NCI-H1092 (cell line): ENCODE measurements at places on chromosomes 12 and 14.

GRCh38 chr14:67526676-67527459 lies 6.2 kb upstream of the PLEKHH1 start:
- peak; percentile 22 for DNase-seq

GRCh38 chr12:27705263-27705662 lies 5.4 kb upstream of the MRPS35 start:
- DNase-seq = no peak

DNA sequence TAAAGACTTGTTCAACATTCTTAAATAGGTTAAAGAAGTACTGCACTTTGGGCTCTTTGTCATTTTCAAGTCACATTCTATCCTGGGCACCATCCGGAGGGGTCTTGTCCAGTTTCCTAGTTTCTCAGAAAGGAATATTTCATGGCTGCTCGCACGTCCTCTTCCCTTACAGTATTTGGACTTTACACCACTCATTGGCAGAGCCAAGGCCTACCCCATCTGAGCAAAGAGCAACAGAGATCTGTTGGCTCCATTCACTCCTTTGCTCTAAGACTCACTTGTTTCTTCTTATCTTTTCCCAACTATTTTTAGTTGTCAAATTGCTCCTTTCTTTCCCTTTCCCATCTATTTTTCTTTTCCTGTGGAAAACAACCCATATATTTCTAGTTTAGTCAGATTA lies 118.2 kb downstream of the CRADD start:
- no peak for DNase-seq

GRCh38 chr12:44889926-44890325 lies 13.8 kb upstream of the NELL2 start:
- no peak for DNase-seq

DNA sequence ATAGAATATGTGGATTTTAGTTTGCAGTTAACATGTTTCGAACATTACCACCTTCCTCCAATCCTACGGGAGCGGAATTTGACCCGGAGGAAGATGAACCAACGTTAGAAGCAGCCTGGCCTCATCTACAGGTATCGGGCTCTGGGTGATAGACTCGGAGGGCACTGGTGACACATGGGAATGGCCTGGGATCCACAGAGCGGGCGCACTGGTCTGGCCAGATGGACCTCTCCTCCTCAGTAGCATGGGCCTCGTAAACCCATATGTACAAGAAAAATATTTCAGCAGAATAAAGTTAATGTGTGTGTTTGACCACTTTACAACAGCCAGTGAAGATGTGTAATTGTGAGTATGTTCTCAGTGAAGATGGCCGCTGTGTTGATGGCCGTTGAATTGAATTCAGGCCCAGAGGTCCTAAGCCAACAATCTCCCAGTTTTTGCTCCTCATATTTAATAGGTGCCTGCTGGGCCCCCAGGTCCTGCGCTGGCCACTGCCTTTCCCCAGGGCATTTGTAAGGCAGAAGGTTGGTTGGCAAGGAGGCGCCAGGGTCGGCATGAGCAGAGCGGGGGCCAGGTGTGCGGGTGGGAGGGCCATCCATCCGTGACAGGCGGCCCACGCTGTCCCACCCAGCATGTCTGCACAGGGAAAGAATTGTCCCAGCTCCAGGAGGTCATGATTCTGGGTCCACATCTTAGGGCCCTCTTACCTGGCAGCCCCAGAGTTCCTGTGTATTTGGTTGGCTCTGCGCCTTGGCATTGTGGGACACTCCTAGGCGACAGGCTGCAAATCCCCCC lies 82.0 kb upstream of the DYNC1H1 start:
- DNase-seq = no peak

GRCh38 chr14:31867570-31867969 lies 209.5 kb upstream of the ARHGAP5 start:
- no peak for DNase-seq

DNA sequence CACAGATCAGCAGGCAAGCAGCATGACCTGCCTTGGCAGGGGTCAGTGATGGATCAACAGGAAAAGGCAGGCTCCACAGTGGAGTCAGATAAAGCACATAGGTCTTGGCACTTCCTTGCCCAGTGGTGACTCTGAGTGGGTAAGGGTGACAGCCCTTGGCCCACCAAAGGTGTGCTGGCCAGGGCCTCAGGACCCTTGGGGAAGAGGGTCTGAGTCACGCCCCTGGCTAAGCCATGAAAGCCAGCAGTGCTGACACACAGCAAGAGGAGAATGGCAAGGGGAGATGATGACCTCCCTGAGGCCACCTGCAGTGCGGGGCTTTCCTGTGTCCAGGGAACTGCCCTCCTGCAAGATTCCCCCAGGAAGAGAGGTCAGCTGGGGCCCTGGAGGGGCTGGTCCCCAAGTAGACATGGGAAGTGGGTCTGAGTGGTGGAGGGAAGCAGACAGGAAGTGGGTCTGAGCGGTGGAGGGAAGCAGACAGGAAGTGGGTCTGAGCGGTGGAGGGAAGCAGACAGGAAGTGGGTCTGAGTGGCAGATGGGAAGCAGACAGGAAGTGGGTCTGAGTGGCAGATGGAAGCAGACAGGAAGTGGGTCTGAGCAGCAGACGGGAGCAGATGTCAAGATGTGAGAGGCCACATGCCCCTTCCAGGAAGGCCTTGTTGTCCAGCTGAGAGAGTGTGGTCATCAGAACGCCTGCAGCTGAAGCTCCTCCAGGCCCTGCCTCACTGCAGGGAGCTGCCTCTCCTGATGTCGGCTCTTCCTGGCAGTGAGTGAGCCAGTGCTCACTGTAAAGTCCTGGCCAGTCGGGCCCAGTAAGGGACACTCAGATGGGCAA lies 34.8 kb downstream of the DIO3 start:
- DNase-seq = no peak

- no peak for DNase-seq
Measured at GRCh38 chr14:42378880-42379279, 772.2 kb downstream of the LRFN5 start.

- DNase-seq = no peak
Measured at GRCh38 chr12:7723926-7724325, 12.7 kb downstream of the DPPA3 start.

DNA sequence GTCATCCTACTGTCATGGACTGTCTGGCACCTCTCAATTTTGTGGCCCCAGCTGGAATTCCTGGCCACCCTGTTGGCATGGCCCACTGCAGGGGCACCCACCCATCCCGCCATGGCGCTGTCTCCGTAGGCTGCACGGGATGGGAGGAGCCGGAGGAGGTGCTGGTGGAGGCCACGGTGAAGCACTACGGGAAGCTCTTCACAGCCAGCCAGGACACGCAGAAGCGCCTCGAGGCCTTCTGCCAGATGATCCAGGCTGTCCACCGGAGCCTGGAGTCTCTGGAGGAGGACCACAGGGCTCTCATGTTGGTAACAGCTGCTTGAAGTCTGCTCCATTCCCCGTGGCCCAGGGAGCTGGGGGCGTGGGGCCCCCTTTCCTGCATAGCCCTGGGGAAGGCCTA lies 3.9 kb downstream of the CCDC197 start:
- DNase-seq = no peak

DNA sequence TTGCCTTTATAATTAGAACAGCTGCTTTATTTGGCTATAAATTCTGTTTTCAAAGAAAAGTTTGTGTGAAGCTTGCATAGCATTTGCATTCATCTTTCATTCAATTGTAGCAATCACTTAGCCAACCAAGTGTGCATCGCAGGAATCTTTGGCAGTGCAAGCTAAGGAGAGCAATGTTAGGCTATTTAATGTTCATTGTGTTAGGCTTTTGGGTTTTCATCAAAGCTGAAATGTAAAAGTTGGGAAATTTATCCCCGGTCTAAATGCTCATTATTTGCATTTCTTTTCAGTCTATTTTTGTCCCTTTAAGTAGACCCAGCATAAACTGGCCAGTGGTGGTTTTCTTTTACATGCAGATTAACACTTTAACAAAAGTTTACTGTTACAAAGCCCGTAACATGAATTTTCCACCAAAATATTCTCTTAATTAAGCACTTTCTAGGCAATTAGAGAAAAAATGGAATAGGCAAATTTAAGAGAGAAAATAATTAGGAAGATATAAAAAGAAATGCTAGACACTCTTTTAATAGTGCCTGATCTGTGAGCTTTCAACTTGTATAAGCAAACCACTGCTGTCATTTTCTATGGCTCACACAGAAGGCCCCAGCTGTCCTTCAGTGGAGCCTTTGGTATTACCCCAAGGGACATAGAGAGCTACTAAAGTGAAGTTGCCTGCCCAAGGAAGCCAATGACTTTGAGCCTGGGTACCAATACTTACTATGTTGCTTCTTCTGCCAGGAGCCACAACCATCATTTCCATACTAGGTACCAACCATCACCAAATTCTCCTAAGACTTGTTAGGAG lies 898.9 kb upstream of the SEL1L start:
- no peak for DNase-seq

- DNase-seq = peak; percentile 87
Measured at GRCh38 chr12:78864403-78864869, at the start of gene SYT1. TSS of gene SYT1 (plus strand) at chr12:78864774.

GRCh38 chr12:47885012-47885501 lies 19.7 kb downstream of the VDR start:
- no peak for DNase-seq

GRCh38 chr12:68686262-68686594 lies 550 bp upstream of the NUP107 start:
- no peak for DNase-seq

- no peak for DNase-seq
Measured at GRCh38 chr14:26132061-26132645, 465.7 kb downstream of the NOVA1 start.

- no peak for DNase-seq
Measured at GRCh38 chr12:94498073-94498472, 38.4 kb upstream of the CEP83 start.

- no peak for DNase-seq
Measured at GRCh38 chr12:109492371-109492770, 14.9 kb downstream of the UBE3B start.

- DNase-seq = no peak
Measured at GRCh38 chr14:69252851-69253250, 7.1 kb upstream of the GALNT16 start.

DNA sequence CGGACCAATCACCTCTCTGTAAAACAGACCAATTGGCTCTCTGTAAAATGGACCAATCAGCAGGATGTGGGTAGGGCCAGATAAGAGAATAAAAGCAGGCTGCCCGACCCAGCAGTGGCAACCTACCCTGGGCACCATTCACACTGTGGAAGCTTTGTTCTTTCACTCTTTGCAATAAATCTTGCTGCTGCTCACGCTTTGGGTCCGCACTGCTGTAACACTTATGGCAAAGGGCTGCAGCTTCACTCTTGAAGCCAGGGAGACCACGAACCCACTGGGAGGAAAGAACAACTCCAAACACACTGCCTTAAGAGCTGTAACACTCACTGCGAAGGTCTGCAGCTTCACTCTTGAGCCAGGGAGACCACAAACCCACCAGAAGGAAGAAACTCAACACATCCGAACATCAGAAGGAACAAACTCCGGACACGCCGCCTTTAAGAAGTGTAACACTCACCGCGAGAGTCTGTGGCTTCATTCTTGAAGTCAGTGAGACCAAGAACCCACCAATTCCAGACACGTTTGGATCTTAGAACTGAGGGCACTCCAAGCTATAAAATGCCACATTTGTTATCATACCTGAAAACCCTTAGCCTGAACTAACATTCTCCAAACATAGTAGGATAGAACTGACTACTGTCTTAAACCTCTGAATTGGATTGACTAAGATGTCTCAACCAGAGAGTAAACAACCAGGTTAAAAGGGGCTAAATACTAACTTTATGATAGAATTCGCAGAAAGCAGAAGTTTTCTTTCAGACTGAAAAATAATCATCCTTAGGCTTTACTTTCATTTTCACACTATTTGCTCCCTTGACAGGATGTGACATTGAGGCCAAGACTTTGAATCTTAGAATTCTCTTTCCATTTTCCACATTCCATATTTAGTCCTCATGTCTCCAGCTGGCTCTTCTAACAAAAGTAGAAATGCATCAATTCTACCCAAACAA lies 33.6 kb downstream of the CDKL1 start:
- DNase-seq = no peak

DNA sequence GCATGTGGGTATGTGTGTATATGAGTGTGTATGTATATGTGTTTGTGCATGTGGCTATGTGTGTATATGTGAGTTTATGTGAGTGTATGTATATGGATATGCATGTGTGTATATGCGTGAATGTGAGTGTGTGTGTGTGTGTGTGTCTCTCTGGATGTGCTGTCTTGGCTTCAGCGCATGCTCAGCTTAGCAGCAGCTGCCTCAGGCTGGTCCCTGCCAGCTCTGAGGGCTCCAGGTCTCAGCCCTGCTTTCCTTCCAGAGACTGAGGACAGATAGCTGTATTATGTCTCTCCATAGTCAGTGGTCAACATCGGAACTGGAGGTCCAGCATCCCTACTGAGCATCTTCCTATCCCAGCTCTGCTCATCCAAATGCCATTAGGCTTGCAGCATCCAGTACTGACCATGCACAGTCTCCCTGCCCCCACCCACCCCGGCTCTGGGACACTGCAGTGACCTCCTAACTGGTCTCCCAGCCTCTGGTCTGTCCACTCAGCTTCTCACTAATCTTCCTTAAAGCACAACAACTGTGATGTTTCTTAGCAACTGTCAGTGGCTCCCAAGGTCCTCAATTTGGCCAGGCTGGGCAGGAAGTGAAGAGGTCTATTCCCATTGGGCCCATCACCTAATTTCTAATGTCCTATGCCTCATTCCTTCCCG lies 22.8 kb downstream of the FAIM2 start:
- no peak for DNase-seq

GRCh38 chr14:24436355-24437019 lies 6.1 kb downstream of the SDR39U1 start:
- DNase-seq = peak; percentile 39

GRCh38 chr12:39467432-39467870 lies 24.5 kb upstream of the KIF21A start:
- no peak for DNase-seq

- no peak for DNase-seq
Measured at GRCh38 chr14:94400422-94400841, 12.0 kb upstream of the SERPINA1 start.

GRCh38 chr12:104750061-104750460 lies 208.0 kb downstream of the SLC41A2 start:
- DNase-seq = no peak

GRCh38 chr12:113086249-113087164 lies 30.0 kb downstream of the DTX1 start:
- DNase-seq = no peak

GRCh38 chr14:95759941-95760340 lies 46.0 kb upstream of the TCL1A start:
- no peak for DNase-seq

DNA sequence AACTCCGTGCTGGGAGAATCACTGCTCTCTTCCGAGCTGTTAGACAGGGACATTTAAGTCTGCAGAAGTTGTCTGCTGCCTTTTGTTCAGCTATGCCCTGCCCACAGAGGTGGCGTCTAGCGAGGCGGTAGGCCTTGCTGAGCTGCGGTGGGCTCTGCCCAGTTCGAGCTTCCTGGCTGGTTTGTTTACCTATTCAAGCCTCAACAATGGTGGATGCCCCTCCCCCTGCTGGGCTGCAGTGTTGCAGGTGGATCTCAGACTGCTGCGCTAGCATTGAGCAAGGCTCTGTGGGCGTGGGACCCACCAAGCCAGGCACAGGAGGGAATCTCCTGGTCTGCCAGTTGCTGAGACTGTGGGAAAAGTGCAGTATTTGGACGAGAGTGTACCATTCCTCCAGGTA lies 43.7 kb downstream of the GPR137C start:
- DNase-seq = no peak
